Stimulated activated CD8-positive, alpha-beta memory T cell treated with anti-CD3 and anti-CD28 coated beads, Interleukin-15, amount 100 ng/mL, for 24 hours (primary cell): ENCODE measurements at places on chromosomes 7 and 10.

GRCh38 chr10:77177589-77177988 is 460.0 kb downstream of the KCNMA1 start:
- no peak for DNase-seq

DNA sequence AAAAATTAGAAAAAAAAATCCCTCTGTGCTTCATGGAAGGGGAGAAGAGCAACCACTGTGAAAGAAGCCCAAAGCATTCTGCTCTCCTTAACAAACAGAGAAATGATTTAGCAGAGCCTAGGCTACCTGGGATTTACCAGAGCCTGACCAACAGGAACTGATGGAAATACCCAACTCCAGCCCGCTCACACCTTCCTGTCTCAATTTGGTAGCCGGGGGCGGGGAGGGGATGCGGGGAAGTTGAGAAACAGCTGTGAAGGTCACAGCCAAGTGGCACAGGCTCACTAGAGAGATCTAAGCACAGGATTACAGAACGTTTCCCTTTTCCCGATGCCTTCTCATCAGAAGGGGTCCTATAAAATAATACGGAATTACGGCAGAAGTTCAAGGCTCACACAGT is 17.6 kb downstream of the RSU1 start:
- DNase-seq: no peak

DNA sequence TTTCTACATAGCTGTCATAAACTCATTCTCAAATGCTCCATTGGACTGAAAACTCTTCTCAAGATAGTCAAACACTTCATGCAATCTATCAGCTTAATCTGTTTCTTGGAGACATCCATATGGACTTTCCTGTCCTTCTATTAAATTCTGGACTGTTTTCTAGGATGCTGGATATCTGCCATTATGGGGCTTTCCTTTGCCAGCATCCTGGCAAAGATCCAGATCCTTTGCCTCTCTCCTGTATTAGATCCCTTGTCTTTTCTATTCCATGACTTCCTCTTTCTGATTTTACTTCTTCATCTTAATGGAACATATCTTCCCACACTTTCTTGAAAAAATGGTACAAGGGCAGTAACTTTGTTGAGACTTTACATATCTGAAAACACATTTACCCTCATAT is 35.9 kb upstream of the SKAP2 start:
- no peak for DNase-seq

DNA sequence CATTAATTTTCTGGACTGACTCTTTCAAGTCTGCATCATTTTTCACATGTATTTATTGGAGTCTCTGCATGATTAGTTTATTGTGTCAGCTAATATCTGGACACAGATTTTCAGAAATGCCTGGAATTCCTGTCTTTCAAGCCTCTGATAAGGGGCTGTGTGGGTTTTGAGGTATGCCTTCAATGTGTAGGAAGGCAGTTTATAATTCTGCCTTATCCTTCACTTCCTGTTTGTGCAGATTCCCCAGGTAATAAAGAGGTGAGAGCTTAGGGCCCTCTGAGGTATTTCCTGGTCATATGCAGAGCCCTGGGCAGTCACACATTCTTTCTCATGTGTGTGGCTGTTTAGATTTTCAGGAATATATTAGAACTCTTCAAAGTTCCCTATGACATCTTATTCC is 79.4 kb upstream of the PRKCQ start:
- no peak for DNase-seq

DNA sequence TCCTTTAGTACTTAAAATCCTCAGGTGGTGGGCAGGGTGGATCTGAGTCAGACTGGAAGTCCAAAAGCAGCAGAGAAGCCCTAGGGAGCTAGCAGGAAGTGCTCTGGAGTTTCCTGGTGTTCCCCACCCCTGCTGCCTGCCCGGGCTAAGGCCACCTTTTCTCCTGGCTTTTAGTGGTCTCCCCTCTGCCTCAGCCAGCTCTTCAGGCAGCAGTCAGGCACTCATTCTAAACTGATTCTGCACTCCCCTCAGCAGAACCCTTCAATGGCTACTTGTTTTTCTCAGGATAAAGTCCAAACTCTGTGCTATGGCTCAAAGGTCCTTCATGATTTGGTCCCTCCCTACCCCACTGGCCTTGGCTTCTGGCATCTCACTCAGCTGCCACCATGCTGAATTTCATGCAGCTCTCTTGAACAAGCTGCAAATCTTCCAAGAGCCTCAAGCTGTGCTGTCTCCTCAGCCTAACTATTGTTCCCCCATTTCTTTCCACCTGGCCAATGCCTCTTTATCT is 28.9 kb upstream of the DNMBP start:
- DNase-seq: no peak

DNA sequence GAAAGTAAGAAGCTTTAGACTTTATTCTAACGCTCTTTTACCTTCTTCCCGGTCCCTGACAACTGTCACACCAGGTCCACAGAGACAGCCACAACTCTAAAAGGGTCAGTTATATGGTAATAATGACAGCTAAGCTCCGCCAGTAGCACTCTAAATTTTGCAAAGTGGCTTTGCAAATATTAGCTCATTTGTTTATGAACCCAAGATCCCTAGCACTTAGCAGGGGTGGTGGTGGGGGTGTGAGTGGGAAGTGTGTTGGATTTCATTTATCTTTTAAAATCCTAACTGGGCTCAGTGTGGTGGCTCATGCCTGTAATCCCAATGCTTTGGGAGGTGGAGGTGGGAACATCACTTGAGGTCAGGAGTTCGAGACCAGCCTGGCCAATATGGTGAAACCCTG is 34.8 kb upstream of the SDK1 start:
- DNase-seq: no peak

GRCh38 chr7:18201350-18201749 is 173.7 kb upstream of the PRPS1L1 start:
- DNase-seq: no peak

- DNase-seq: no peak
Measured at GRCh38 chr7:65746398-65746669, 126.5 kb upstream of the VKORC1L1 start.

DNA sequence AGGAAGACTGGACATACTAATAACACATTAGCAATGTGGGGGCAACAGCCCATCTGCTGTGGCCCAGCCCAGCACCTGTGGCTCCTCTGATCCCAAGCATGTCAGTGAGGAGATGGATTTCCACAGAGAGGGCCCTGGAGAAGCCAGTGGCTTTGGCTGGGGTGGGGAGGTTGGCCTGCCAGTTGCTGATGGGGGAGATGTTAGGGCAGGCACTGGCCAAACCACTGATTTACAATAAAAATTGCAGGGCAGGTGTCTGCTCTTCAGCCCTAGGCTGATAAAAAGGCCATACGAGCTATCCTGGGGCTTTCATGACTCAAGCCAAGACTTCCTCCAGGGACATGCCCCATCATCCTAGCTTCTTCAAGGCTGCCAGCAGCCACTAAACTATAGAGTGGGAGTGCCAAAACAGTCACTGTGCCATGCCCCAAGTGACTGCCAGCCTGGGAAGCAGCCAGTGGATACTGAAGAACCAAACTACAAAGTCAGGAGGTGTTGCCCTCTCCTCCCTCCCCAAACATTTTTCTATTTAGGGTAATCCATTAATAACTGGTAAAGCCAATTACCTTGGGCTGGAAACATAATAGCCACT is 37.8 kb downstream of the DPCD start:
- no peak for DNase-seq

DNA sequence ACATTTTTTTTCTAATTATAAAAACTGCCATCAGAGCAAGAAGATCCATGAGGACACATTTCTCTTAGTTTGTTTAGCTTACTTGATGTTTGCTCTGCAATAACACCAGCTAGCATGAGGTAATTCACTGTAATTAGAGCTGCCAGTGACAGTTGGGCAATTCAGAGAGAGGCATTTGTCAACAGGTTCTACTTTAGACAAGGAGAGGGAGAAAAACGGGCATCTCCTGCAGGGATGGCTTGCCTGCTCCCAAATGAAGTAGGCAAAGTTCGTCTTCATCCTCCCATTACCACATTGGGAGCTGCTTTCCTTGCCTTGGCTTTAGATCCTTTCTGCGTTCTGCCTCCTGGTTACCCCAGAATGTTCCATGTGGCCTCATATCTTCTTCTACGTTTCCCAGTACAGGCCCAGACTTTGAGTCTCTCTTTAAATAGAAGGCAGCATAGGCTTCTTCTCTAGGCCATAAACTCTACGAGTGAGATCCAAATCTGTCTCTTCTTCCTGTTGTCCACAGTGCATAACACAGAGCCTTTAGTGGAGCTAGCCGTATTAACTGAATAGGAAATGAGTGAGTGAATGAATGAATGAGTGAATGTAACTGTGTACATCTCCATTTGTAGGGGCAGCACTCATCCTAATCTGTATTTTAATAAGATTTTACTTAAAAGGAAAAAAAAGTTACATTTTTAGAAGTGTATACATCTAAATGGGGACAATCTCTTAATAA is 21.2 kb downstream of the ASB15 start:
- DNase-seq: no peak

DNA sequence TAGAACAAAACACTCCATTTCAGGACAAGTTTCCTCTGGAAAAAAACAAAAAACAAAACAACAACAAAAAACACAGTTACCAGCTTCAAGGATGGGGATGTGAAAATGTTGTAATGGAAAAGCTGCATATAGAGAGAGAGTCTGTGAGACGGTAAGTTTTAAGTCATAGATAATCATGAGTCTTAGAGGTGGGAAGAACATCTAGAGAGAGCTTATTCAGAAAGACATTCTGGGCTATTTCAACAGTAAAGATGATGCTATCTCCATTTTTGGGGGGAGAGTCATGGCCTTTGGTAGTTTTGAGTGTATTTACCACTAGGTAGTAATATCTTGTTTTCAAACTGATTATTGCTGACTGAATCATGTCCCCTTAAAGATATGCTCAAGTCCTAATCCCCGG is 23.3 kb upstream of the INPP5F start:
- DNase-seq: no peak

DNA sequence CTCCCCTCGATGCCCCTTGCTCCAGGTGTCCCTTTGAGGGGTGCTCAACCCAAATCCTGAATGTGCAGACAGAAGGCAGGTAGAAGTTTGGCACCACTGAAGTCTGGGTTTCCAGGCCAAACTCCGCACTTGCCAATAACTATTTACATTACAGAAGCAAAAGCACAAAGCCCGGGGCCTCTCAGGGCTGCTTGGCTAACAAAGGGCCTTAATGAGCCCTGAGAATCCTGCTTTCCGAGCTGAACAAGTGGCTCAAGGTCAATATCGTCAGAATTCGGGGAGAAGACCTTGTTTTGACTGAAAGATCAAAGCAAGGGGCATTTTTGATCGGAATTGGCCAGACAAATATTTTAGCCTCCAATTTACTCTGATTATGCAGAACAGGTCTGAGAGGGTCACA is 189.9 kb downstream of the HERPUD2 start:
- DNase-seq: no peak

DNA sequence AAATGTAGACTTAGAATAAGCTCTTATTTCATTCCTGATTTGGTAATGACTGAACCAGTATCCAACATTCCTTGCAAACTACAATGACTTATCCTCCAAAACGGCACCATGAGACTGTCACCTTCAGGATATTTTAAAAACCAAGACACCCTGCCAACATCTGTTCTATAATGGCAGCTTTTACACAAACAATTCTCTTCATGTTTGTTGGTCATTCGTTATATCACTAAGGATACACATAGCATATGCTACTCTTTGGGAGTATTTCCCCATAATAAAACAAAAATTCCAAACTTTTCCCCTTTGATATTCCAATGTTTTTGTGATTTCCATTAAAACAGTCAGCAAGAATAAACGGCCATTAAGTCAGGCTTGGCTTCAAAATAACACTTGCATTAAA is 215.4 kb downstream of the GLI3 start:
- DNase-seq: no peak

GRCh38 chr7:131038153-131038552 is 289.5 kb upstream of the MKLN1 start:
- DNase-seq: no peak

DNA sequence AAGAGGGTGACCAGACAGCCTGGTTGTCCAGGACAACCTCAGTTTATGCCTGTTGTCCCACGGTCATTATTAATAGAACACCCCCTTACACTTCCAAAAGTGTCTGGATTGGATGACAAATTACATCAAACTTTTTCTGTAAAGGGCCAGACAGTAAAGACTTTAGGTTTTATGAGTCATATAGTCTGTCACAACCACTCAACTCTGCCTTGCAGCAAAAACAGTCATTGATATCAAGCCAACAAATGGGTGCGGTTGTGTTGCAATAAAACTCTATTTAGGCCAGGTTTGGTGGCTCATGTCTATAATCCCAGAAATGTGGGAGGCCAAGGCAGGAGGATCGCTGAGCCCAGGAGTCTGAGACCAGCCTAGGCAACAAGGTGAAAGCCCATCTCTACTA is 66.7 kb upstream of the ATP6V0A4 start:
- no peak for DNase-seq

GRCh38 chr7:114718861-114719260 is 203.0 kb upstream of the MDFIC start:
- DNase-seq: no peak

GRCh38 chr7:82472966-82473365 is 29.4 kb upstream of the CACNA2D1 start:
- DNase-seq: no peak

- DNase-seq: no peak
Measured at GRCh38 chr10:116132780-116133399, 140.1 kb downstream of the GFRA1 start.

GRCh38 chr7:101784292-101785127 is 32.9 kb upstream of the CUX1 start:
- DNase-seq: no peak

DNA sequence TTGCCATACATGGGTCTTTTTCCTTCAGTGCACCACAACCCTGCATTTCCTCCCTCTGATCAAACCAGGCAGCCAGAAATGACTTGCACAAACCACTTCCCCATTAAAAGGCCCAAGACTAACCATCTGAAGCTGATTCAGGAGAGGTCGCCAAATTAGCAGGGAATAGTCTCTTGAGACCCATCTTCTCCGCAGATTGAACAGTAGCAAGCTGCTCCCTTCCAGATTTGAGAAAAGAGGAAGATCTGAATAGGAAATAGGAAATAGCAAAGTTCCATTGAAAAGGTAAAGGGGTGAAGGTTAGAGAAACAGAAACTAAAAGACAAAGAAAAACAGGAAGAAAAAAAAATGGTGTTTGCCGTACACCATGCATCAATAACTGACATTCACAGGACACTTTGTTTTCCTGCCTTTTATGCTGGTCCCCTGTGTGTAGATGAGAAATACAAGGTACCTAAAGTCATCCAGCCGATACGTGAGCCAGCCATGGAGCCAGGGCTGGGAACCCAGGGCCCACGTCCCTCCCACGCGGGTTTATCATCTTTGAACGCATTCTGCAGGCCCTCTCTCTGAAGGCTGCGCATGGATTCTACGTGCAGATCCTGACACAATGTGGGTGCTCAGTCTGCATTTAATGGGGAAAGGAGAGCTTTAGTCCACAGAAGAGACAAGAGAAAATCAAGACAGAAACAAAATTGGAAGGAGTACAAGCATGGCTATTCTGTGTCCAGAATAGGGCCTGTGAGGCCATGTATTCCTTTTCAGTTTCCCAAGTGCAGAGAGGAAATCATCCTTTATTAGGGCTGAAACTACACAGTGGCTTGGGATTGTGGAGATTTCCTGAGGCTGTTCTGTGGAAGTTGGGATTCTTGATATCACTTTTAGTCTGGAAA is 268.4 kb upstream of the NPVF start:
- DNase-seq: no peak

- DNase-seq: peak; percentile 40
Measured at GRCh38 chr7:127392182-127392565, 334 bp downstream of the ZNF800 start.
